Activated CD4-positive, CD25-positive, alpha-beta regulatory T cell treated with anti-CD3 and anti-CD28 coated beads, Interleukin-2, amount 50 U/mL, for 16 hours (primary cell): ENCODE measurements at places on chromosomes 12 and 14.

DNA sequence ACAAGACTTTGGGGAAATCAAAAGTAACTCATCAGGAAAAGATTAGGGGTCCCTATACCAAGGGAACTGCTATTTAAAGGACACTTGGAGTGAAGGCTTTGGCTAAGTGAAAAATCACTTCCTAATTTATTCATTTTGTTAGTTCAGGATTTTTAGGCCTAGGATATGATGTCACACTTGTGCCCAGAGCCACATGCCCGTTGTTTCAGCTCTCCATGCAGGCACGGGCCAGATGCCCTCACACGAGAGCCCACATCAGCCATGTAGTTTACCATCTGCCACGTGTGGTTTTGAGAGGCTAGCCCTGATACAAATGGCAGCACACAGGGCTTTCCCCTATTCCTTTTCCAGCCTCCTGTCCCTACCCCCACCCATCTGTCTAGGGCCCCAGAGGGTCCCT lies 11.9 kb upstream of the LRP1-AS start:
- no peak for DNase-seq

DNA sequence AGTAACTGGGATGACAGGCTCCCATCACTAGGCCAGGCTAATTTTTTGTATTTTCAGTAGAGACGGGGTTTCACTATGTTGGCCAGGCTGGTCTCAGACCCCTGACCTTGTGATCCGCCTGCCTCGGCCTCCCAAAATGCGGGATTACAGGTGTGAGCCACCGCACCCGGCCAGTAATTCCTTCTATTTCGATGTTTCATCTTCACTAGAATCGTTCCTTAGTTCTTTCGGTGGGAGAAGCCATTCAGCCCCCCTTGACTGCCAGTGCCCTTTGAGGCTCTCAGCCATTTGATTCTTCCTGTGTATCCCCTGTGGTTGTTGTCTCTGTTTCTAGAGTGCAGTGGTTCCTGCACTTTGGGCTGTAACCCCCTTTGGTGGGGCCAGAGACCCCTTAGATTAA lies 174.1 kb downstream of the ETV6 start:
- DNase-seq: no peak

DNA sequence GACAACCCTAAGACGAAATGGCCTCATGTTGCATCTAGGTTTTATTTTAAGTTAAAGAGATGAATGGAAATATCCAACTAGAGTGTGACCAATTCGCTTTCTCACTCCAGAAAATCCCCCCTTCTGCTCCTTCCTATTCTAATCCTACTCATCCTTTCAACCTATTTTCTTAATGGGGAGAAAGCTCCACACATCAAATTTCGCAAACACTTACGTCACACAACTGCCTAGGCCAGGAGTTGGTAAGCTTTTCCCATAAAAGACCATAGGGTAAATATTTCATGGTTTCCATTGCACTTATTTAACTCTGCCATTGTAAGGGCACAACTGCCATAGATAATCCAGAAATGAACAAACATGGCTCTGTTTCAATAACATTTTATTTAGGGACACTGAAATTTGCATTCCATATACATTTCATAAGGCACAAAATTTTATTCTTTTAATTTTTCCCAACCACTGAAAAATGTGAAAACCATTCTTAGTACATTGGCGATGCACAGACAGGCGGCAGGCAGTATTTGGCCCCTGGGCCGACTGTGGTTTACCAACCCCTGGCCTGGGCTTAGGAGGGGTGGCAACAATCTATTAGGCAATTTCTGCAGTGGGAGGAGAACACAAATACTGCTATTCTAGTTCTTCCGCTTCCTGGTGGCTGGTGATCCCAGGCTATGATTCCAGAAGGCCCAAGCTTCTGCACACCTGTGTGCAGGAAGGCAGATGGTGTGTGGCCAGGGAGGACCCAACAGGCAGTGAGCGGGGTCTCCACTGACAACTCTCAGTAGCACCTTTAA lies 67.2 kb upstream of the FOXN3 start:
- DNase-seq: no peak

DNA sequence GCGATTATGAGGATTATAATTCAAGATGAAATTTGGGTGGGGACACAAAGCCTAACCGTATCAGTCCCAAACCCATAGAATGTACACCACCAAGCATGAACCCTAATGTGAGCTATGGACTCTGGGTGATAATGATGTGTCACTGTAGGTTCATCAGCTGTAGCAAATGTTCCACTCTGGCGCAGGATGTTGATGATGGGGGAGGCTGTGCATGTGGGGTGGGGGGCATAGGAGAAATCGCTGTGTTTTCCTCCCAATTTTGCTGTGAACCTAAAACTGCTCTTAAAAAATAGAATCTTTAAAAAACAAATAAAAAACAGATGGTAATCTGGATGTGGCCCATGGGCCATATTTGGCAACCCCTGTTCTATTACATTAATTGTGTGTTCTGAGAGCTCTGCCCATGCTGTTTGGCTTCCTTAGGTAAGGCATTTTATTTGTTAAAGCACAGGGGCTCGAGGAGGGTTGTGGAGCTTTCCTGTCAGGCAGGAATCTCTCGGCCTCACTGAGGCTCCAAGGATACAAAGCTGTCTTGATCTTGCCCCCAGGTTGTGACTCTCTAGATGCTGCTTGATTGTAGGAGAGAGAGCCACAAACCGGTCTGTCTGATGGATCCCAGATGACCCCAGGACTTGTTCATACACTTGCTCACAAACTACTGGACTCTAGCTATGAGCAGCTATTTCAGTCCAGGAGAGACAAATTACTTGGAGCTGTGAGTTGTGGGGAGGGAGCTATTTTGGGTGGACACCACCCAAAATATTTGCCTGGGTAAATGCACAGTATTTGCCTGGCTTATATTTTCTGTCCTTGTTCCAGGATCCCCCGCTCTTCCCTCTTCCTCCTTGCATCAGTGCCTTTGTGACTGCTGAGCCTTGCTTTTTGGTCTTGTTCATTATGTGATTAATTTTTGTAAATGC lies 340.2 kb downstream of the MED13L start:
- DNase-seq: no peak

- no peak for DNase-seq
Measured at GRCh38 chr12:100138803-100139098, 3.9 kb downstream of the BLTP3B start.

DNA sequence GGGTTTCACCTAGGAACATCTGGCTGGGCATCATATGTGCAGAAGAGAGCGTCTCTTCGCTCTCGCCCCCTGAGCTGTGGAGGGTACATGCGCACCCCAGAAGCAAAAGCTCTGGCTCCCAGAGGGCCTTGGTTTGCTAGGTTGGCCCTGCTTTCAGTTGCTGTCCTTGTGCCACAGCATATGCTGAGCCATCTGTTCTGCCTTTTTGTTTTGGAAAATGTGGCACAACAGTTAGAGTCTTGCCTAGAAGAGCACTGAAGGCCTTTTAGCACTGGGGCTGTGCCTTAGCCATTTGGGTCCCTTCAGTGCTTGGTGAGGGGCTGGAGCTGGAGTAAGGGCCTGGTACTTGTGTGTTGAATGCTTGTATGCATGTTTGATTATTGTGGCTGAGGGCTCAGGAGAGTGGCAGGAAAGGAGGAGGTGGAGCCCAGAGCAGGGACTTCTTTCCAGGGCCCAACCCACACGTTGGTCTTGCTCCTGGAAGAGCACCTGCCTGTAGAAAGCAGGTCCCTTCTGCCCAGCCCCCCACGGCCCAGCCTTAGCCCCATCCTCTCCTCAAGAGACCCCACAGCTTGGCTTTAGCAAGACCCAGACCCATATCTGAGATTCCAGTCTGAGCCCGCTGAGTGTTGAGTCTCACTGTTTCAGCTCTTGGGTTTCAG lies 113.7 kb downstream of the SLC25A47 start:
- DNase-seq: no peak
